ENCODE measurements at places on chromosomes 3 and 15. TPM values are rescaled to one million over a fixed set of nuclear protein-coding genes. Genes with fewer than 3 reads are reported as not detected.

The IGSF11 gene
- 7.7 TPM for total RNA-seq

DNA sequence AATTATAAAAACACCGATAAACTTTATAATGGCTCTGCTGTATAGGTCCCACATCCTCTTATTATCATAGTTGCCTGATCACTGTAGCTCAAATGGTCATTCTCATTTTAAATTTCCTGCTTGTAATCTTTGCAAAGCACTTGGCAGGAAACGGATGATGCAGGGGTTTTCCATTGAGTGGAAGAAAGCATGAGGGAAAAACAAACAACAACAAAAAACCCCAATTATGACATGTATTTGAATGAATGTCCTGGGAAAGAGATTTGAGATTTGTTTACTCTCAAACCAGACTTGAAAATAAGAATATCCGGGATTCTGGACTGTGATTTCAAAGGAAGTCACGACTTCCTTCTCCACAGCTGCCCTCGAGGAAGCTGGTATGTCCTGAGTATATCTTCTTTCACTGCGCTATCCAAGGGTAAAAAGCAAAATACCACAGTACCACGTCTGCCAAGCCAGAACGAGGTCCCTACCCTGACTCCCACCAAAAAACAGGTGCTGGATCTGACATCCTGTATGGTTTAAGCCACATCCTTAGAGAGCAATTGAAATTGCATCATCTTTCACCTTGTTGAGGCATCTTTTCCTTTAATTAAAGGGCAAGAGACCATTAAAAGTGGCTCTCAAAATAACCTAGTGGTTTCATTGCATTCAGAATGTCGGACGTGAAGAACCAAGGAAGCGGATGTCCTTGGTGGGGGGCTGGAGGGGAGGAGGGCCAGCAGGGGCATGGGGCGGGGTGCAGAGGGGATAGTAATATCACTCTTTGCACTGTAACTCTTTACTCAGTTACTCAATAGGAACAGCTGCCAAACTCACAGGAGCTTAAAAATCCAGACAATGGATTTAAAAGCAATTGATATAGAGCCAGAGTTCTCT lies 13.5 kb upstream of the TIPIN start:
- DNase-seq = peak; percentile 22

DNA sequence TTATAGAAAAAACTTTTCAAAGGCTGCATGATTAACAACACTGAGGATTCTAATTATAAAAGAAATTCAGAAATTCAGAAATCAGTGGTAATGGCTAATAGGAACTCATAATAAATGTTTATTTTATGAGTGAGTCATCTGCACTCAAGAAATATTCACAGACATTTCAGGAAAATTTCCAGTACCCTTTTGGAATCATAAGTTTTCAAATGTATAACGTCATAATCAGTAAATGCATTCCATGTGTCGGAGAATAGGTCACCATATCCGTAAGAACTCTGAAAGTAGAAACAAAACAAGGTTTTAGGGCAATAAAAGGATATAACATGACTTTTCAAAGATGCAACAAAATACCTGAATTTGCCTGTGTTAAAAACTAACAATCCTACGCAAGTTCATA lies 24.7 kb downstream of the EOGT start:
- no peak for DNase-seq

DNA sequence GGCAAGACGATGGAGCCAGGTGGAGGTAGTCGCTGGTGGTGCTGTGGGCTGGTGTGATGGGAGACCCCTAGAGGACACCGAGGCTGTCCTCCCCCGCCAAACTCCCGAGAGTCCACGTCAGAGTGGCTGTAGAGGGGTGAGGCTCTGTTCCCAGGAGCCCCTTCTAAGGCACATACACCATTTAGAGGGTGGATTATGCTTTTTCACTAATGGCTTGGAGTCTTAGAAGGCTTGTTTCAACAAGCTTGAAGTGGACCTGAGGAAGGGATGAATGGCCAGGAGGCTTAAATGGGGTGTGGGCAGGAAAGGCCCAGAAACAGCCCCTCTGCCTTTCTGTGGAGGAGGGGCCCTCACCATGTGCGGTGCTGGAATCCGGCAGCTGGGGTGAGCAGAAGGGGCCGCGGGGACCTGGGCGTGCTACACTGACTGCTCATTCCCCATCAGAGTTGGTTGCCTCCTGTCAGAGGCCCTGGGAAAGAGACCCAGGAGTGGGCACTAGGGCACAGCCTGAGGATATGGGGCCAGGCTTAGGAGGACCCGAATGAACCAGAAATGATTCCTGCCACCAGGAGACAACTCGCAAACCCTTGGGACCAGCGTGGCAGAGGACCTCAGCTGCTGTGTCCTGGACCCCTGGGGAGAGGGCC lies 66.2 kb downstream of the FEM1B start:
- DNase-seq = no peak

GRCh38 chr3:67416703-67417102 lies 237.7 kb downstream of the SUCLG2 start:
- DNase-seq = peak; percentile 39

- no peak for DNase-seq
Observed at GRCh38 chr3:153688301-153689120, 432.7 kb upstream of the ARHGEF26 start.

- no peak for DNase-seq
Observed at GRCh38 chr15:46815765-46816164, 901.5 kb upstream of the SEMA6D start.

- no peak for DNase-seq
Observed at GRCh38 chr3:95710684-95711083, 1103.7 kb upstream of the EPHA6 start.

All from umbilical cord (tissue), 2 donors.